ENCODE measurements at places on chromosomes 13 and 19.

GRCh38 chr13:40200273-40200978 lies 466.0 kb downstream of the FOXO1 start:
- no peak for DNase-seq

DNA sequence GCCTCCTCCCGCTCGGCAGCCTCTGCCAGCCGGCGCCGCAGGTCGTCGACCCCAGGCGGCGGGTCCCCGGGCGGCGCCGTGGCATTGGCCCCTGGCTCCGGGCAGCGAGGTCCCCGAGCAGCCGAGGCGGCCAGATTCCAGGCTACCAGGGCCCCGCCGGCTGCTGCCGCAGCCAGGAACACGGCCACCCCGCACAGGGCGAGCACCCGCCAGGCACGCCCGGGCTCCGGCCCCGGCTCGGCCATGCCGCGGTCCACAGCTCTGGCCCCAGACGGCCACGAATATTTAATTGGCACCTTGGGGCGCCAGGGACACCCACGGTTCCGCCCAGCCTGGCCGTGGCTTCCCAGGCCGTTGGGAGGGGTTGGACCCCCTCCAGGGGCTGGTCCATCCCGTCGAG lies at the start of gene CCDC194:
Gene CCDC194, minus strand, starts transcription at position 283 of the 400 bp plus-strand sequence. Its CDS starts 38 bp downstream, at position 245.
- DNase-seq: no peak

- peak; percentile 74 for DNase-seq
Observed at GRCh38 chr19:55353803-55354697, 469 bp downstream of the COX6B2 start.

GRCh38 chr13:105665284-105665683 lies 870.2 kb downstream of the EFNB2 start:
- peak; percentile 57 for DNase-seq

DNA sequence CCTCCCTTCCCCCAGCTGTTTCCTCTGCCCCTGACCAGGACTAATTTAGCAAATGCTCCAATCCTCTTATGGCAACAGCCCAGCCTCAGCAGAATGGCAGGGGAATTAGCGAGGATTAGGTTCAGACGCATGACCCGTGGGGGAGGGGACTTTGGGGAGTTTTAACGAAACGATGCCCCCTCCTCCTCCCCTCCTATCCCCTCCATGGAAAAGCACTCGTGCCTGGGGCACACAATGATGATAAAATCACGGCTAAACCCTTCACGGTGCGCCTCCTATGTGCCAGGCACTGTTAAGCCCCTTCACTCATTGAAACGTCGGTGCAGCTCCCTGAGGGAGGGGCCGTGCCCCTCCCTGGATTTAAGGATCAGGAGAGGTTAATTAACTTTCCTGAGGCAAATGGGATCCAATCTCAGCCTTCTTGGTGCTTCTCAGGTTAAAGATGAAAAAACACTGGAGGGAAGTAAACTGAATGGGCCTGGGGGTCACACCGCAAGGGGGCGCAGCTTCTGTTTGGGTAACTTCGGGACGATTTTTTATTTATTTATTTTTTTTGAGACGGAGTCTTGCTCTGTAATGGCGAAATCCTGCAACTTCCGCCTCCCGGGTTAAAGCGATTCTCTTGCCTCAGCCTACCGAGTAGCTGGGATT lies 10.1 kb upstream of the TPRX2 start:
- DNase-seq: peak; percentile 21

- DNase-seq: no peak
Observed at GRCh38 chr19:47623151-47623920, 14.4 kb downstream of the BICRA start.

DNA sequence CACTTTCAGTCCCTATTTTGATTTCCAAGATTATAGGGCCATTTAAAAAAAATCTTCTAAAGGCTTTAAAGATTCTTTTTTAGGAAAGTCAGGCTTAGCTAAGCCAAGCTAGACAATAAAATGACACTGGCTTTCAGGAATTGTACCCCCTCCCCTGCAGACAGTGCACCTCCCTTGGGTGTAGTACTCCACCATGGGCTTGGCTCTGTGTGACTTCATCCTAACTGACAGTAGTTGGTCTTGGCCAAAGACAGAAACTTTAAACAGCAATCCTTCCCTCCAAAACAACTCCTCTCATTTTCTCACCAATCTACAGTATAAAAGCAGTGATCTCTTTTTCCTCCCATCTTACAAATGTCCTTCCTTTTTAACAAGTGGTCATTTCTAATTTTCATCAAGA lies 283.0 kb downstream of the DNAJC15 start:
- no peak for DNase-seq

DNA sequence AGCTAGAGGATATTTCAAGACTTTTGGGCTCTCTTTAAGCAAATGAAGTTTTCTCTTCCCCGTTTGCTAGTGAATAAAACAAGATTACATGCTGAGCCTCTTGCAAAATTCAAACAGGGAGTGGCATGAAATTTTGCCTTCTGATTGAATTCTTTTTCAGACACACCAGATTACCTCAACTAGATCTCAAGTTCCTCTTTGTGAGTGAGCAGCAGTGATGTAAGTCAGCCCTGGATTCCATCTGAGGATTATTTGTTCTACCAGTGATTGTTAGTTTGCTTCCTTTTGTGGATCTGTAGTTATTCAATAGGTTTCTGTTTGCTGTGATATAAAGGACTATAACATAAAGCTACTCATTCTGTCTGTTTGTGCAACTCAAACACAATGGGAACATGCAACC lies 407.7 kb downstream of the LMO7 start:
- DNase-seq: peak; percentile 77

- DNase-seq: no peak
Observed at GRCh38 chr13:47408546-47409319, 511.9 kb upstream of the HTR2A start.

DNA sequence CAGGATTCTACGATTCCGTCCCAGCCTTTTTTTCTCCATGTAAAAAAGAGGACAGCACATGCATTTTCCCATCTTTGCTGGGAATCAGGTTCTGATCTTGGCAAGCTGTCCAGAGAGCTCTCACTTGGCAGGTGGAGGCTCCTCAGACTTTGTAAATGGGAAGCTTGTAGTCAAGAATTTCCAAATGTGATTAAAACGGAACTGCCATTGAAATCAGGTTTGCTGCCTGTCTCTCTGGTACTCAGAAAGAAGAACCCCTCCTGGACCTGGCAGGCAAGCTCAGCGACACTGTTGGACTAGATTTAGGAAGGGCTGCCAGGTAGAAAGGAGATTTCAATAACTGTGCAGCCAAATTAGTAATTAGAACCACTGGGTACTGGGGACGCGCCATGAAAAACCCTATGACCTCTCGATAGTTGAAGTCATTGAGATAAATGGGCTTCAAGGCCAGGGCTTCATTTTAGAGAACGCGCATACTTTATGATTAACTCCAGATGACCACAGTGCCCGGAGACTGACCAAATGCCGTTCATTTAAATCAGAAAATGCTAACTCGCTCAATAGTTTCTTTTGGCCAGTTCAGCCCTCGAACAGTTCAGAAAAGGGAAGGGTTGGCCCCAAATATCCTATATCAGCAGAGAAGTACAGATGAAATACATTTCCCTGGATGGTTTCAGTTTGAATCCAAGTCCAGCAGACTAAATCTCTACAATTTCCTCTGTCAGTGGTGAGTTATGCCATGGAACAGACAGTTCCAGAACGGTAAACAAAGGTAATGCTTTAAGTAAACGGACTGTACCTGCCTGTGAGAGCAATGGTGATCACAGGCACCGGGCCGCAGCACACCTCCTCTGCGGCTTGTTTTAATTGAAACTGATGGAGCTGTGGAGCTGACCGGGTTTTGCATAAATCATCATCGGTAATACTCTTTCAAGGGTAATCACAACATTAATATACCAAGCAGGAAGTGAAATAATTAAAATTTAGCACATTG lies 517.4 kb downstream of the RFC3 start:
- no peak for DNase-seq

GRCh38 chr13:49371943-49372613 lies 71.8 kb downstream of the CAB39L start:
- no peak for DNase-seq

GRCh38 chr19:10516064-10516385 lies 1.2 kb downstream of the S1PR5 start:
- no peak for DNase-seq

DNA sequence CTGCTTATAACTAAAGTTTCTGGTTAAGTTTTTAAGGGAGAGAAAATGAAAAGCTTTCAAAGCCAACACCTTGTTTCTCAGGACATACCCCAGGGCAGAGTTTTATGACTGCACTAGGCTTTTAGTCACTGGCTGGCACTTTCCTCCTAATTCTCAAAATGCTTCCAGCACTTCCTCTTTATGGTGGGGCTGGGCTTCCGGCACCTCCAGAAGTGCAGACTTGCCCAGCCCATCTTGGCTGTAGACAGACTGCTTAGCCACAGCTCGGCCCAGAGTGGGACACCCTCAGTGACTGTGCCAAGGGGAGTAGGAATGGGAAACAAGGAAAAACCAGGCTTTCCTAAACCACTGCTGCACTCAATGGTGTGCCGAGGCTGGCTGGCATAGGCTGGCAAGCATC lies 23.2 kb upstream of the GTF3A start:
- no peak for DNase-seq

DNA sequence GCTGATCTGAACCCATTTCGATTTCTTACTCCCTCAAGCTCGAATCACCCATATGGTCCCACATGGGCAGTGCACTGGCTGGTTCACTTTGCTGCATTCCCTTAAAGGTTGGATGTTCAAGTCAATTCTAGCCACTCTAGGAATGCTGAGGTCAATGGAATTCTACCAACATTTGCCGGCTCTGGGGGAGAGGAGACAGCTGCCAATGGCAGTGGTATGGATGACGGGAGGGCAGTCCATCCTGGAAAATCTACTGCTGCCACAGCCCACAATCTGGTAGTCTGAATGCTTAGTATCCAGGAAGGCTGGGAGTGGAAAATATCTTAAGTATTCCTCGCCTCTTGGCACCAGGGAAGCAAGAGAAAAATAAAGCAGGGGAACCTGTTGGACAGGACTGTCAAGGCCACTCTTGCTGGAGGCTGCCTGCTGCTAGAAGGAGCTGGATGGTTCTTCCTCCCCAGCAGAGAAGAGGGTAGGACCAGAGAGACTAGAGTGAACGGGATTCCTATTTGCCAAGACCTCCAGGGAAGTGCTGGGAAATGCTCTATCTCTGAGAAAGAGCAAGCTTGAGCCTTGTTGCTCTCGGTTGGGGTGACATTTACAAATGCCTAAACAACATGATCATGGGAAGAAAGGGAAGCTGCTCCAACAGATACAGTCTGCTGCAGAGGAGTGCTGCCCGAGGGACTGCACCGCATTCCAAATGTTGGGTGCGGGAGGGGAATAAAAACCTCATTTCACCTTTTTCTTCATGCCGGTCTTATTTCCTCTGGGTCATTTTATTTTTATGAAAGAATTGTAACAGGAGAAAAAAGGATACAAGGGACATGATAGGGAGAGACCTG lies 20.7 kb upstream of the HMGB1 start:
- no peak for DNase-seq

DNA sequence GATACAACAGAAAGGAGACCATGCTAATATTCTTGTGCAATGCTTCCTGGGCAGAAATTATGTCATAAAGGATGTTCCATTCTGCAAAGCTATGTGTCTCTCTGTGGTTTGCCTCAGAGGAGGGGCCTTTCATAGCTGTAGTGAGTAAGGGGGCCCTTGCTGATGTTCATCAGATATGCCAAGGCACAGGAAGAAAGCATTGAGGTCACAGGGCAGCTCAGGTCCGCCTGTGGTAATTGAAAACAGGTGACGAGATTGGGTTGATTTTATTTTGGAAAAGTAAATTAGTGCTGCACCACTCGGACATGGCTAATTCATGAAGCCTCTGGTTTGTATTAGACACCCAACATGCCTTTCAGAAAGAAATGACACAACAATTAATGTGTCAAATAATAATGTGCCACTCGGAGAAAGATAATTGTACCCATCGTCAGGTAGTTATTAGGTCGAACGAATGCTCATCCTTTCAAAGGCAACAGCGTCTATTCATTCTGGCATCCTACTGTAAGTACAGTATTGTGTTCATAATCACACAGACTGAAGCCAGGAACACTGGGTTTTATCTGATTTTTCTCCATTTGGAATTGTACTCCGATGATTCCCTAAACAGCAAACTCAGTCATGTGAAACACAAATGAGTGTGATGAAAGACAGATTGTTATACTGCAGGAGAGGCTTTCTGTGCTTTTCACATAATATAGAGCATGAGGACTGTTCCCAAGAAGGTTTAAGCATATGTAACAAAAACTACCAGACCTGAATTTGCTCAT lies 421.6 kb upstream of the KLF12 start:
- no peak for DNase-seq

DNA sequence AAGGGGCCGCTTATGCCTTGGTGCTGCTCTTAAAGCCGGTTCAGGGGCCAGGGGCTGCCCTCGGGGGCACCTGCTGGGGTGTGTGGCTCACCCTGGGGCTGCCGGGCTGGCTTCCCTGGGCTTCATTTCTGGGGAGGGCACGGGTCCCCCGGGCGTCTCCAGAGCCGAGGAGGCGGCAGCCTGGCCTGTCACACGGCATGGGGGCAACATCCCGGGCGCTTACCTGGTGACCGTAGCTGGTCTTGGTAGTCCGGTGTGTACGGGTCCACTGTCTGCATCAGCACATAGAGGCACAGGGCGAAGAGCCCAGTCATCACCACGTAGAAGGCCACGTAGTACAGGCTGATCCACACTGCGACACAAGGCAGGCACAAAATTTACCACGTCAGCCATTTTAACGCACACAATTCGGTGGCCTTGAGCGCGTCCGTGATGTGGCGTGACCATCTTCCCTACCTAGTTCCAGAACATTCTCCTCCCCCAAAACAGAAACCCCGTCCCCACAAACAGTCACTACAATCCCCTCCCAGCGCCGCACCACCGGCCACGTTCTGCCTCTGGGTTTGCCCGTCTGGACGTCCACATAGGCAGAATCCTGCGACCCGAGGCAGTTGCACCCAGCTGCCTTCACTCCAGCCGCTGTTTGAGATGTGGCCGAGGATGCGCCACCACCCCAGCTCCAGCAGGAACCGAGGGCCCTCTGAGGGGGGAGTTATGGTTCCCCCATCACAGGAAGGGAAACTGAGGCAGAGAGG lies 3.2 kb downstream of the ATP4B start:
- no peak for DNase-seq

DNA sequence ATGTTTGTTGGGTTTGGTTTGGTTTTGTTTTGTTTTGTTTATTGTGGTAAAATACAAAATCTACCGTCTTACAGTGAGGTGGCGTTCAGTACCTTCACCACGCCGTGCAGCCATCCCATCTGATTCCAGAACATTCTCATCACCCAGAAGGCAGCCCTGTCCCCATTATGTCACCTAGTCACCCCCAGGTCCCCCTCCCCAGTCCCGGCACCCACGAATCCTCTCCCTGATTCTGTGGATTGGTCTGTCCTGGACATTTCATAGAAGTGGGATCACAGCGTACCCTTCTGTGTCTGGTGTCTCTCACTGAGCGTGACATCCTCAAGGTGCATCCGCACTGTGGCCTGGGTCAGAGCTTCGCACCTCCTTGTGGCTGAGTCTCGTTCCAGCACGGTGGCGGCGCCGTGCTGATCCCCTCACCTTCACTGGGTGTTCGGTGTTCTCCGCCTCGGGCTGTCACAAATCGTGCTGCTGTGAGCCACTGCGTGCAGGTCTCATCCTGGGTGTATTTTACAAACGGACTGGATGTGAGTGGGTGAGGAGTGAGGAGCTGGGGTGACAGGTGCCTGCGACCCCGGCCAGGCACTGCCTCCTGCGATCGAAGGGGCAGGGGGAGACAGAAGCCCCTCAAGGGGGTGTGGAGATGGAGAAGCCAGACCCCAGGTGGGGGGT lies 580 bp upstream of the TEKTIP1 start:
- no peak for DNase-seq
